Stimulated activated CD4-positive, alpha-beta T cell treated with anti-CD3 and anti-CD28 coated beads, TNF-alpha, amount 100 ng/mL, for 48 hours (primary cell): ENCODE measurements at places on chromosomes 13 and 19.

GRCh38 chr13:99982731-99983498 is 1.3 kb downstream of the ZIC2 start:
- no peak for DNase-seq

DNA sequence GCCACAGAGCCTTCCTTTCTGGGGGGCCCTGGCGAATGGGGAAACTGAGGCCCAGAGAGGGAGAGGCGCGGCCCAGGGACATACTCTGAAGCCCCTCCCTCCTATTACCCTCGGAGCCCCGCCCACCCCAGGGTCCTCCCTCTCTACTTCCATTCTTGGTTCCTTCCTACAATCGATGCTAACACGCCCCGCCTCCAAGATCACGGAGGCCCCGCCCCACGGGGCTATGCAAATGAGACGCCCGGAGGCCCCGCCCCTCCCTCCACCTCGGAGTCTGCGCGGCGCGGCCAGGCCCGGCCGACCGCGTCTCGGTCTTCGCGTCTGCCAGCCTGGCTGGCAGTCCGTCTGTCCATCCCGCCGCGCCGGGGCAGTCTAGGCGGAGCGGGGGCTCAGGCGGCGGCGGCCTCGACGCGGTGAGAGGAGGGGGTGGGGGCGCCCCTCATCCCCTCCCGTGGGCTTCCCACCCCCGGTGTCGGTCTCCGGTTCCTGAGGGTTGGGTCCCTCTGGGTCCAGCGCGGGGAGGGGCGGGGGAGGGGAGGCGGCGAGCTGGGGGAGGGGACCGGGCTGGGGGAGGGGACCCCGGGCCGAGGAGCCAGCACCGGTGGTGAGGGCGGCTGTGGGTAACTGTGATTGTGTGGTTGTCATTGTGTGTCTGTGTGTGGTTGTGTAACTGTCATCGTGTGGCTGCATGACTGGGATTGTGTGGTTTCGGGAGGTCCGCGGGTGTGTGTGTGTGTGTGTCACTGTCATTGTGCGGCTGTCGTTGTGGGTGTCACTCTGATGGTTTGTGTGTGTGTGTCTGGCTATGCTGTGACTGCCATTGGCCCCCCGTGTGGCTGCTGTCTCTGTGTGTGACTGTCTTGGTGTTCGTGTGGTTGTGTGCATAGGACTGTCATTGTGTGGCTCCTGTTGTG is at the start of gene PLPPR2:
Gene PLPPR2, plus strand, starts transcription at position 273 of the 914 bp plus-strand sequence. CDS start 2,242 bp downstream, outside the sequence.
- DNase-seq: peak; percentile 76

- DNase-seq: no peak
These were observed 20.3 kb upstream of the EPHX3 start for GRCh38 chr19:15252398-15253018.

DNA sequence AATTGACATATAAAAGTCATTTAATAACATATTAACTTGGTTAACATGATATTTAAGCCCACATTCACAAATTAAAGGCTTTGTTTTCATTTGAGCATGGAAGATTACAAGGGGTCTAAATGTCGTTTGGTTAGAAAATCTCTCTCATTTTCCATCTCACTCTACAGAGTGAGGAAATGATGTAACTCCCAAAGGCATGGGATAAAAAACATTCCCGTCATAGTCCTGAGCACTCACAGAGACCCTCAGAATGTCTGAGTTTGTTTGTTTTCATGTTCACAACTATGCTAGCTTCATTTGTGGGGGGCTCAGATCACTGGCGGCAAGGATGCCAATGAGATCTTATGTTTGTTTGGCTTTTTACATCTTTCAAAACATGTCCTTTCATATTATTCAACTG is 307.5 kb downstream of the TBC1D4 start:
- no peak for DNase-seq

DNA sequence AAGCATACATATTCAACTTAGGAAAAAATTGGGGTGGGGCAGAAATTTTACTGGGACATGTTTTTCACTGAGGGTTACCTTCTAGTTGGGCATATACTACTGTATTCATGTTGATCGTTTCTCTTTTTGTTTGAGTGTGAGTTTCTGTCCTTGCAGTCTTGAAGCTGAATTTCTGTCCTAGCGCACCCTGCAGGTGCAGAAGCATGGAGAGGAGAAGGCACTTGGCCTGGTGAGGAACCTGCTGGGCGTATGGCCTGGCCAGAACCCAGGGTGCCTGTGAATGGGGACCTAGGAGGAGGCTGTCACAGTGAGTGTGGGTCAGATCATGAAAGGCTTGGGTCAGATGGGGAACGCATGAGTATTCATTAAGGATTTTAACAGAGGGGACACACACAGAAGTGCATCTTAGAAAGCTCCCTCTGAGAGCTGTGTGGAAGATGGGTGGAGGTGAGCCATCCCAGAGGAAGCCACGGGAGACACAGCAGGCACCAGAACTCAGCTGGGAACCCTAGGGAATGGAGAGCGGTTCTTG is 36.8 kb downstream of the SERP2 start:
- no peak for DNase-seq

- no peak for DNase-seq
These were observed 29.7 kb upstream of the FXYD3 start for GRCh38 chr19:35085947-35086346.

DNA sequence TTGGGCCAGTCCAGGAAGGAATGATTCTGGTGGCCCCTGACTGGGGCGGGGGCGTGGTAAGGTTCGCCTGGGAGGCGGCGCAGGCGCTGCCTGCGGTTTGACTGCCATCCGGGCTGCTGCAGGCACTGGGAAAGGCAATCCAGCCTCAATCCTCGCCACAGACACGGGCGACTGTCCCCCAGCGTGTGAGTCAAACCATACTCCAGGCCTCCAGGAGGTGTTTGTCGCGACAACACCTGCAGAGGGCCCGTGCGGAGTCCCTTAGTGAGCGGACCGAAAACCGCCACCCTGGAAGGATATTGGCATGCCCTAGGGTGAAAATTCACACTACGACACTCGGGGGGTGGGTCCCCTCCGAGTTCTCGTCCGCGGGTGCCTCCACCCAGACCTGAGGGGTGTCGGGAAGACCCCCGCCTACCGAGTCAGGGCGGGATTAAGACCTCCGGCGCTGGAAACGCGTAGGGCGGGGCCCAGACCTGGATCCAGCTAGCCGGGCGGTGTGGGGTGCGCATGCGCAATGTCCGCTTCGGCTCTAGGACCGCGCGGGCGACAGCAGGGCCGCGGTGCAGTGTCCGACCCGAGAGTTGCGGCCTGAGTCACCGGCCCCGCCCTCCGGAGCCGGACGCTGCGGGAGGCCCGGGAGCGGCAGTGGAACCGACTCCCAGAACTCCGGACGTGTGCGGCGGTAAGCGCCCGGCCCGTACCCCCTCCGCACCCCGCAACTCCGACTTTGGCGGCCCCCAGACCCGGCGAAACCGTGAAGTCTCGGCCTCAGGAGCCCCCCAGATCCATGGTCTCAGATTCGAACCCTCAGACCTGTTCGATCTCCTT is at the start of gene CAPNS1:
Gene CAPNS1, plus strand, starts transcription at position 594 of the 831 bp plus-strand sequence. CDS start 946 bp downstream, outside the sequence.
- peak; percentile 93 for DNase-seq

- DNase-seq: no peak
These were observed 10.6 kb downstream of the PPP6R1 start for GRCh38 chr19:55248166-55248675.

DNA sequence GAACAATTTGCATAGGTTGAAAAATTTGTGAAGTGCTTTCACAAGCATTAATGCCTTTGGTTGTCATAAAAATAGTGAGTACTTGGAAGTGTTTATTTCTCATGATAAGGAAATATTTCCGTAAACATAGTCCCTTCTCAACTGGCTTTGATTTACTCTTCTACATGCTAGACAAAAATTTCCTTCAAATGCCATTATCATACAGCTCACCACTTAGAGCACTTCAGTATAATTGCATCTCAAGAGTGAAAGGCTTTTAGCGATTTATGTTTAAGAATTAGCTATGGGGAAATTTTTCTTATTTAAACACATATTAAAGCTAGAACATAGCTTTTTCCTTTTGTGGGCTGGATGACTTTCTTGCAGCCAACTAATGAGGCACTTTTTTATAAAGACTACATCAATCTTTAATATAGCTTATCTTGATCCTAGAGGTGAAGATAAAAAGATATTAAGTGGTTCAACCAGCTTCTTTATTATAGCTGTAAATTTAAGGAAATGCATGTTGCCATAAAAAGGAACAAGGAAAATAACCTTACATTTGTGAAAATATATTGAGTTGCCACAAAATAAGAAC is 656.8 kb downstream of the SLITRK6 start:
- no peak for DNase-seq

DNA sequence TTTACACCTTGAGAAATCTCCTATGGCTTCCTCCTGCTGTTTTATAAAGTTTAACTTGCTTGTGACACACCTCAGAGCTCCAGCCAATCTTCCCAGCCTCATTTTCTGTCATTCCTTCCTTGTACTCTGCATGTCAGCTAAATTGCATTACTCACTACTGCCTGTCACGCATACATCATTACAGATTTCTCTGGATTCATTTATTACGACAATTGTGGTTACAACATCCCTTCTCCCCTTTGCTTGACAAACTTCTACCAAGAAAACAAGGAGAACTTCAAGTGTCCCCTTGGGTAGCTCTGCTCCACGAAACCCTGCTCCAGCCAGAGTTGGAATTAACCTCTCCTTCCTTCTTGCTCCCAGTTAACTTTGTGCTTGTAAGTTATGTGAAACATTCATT is 22.0 kb upstream of the GPR18 start:
- DNase-seq: no peak

DNA sequence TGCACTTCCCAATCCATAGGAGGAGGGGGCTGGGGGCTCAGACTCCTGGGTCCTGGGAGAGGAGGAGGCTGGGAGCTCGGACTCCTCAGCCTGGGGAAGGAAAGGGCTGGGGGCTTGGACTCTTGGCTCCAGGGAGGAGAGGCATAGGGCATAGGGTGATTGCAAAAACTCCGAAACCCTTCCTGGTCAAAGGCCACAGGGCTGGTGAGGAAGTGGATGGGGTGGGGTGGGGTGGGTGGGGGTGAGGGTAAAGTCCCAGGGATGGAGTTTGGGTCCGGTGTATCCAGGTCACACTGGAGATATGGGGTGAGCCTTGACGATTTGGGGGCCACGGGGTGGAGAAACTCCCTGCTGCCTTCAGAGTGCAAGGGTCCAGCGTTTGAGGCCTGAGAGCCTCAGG is 2.8 kb downstream of the MYH14 start:
- DNase-seq: no peak

DNA sequence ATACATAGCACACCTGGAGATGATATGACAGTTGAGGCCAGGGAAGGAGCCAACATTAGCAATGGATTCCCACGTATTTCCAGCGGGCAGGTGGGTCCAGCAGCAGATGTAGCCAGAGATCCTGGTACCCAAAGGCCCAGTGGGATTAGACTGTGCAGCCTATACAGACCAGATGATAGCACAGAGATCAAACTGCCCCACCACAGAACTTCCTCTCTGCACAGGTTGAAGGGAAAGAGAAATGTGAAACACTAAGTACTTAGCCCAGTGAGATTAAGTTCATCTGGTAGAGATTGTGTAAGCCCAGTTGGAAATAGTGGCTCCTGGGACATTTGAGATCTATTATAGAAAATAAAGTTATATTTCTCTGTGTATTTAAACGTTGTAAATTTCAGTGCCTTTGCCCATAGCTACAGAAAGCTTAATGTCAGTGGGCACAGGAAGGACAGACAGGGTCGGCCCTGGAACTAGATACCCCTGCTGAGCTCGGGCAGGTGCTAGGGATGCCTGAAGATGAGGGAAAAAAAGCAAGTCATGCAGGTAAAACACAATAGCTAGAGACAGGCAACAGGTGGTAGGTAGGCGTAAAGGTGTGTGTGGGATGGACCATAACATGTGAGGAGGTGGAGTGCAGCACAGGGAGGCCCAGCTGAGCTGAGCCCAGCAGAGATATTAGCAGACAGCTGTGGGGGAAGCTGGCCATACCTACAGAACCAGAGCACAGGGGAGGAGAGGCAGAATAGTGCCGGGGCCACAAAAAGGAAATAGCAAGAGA is 27.3 kb upstream of the SPATA13 start:
- DNase-seq: no peak

DNA sequence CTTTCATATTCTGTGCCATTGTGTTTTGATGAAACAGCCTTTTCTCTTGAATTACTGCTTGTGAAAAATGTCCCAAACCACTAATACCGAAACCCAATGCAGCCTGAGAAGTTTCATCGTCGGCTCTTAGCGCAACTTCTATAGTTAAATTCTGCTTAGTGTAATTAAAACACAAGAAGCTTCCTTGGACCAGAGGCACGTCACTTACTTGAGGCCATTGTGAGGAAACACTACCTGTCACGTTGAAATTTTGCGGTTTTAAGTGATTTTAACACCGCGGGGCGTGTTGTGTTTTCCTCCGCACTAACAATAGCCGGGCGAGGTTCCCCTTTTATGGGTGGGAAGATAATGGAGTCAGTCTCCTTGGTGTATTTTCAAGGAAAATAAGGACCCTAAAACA is 70.9 kb downstream of the GGACT start:
- DNase-seq: no peak

DNA sequence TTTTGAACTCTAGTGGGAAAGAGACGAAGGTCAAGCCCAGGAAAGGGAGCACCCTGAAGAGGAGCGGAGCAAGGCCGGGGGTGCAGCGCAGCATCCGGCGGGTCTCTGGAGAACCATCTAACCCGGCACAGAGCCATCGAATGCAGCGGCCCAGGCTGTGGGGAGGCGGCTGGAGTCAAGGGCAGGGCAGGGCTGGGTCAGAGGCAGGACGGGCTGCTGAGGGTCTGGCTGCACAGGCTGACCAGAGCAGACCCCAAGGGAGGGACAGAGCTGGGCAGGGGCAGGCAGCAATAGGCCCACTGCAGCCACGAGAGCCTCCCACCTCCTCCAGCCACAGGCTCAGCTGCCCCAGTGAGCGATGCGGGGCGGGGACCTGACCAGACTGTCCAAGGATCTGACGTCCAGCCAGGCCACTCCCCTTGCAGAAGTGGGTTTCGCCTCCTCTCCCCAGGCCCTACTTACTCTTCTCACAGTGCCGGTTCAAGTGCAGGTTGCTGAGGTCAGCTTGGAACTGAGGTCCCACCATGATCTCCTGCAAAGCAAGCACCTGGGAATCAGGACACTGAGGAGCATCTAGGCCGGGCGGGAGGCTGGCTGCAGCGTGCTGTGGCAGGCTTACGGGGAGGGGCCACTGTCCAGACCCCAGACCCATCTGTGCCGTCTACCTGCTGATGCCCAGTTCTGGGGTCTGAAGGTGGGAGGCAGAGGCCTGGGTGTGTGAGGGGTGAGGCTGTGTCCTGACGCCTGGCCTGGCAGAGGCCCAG is 19.2 kb downstream of the MIER2 start:
- no peak for DNase-seq

DNA sequence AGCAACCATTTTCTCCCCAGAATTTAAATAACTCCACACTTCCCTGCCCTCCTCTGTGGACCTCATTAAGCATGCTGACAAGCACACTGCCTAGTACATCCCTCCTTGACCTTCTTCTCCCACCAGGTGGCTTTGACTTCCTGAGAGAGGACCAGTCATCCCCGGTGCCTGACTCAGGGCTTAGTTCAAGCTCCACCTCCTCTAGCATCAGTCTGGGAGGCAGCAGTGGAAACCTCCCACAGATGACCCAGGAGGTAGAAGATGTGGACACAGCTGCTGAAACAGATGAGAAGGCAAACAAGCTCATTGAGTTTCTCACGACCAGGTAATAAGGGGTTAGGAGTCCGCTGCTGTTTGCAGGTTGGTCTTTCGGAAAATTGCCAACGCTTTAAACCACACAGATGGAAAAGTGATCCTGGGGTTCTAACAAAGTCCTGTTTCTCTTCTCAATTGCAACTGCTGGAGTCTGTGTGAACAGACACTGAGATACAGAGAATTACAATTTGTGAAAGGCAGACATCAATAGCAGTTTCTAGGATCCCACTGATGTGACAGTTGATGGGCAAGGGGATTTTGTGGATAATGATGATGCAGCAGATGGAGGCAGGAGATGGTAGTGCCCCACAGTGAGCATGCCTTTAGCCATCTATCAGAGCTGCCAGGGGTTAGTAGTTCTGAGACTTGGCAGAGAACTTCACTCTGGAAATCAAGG is 86.7 kb downstream of the ZAR1L start:
- DNase-seq: no peak
